Testis (tissue), 5 donors: ENCODE measurements at places on chromosomes 1 and 21.
A peak's percentile ranks its signal among the peaks of the same experiment; 100 is the strongest.

DNA sequence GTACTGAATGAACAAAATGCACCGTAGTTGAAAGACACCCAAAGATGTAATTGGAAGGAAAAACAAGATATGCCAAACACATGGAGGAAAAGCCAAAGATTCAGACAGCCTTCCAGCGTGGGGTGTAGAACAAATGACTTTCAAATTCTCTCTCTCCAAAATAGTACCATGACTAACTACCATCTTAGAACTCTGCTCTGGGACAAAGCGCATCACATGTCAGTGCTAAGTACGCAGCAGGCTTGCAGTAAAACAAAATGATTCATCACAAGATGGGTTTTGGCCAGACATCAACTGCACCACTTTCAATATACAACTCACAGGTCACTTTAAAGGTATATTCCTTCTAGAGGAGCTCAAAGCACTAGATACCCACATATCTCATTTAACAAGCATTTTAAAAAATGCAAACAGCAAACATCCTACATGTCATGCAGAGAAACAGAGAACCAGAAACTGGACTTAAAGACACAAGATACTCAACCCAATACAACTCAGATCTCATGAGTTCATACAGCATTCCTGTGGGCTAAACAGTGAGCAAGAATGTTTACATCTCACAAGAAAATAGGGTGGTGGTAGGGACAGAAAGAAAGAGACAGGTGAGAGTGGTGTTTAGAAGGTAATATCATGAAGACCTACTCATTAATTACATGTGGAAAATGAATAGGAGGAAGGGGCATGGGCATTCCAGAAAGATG lies 75.7 kb downstream of the BCAR3 start:
- DNase-seq = no peak

DNA sequence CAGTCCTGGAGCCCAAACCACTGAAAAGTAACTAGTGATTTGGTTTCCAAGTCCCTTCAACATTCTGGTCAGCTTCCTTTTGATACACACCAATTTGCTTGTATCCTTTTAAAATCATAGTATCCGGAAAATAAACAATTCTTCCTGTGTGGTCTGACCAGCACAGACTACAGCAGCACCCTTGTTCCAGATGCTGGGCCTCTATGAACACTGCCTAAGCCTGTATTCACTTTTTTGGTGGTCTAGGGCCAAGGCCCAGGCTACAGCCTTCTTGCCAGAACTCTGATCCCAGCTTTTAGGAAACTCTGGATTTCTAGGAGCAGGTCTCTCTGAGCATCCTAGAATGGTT lies 801 bp upstream of the DDAH1 start:
- peak; percentile 37 for DNase-seq

- DNase-seq = no peak
These were observed 18.4 kb downstream of the SMYD3 start for GRCh38 chr1:246488674-246489073.

GRCh38 chr1:18322368-18323032 lies 158.2 kb upstream of the KLHDC7A start:
- no peak for DNase-seq
